Activated T-cell treated with anti-CD3 and anti-CD28 coated beads, Interleukin-2, amount 50 U/mL, for 24 hours (primary cell): ENCODE measurements at places on chromosomes 16 and 17.

DNA sequence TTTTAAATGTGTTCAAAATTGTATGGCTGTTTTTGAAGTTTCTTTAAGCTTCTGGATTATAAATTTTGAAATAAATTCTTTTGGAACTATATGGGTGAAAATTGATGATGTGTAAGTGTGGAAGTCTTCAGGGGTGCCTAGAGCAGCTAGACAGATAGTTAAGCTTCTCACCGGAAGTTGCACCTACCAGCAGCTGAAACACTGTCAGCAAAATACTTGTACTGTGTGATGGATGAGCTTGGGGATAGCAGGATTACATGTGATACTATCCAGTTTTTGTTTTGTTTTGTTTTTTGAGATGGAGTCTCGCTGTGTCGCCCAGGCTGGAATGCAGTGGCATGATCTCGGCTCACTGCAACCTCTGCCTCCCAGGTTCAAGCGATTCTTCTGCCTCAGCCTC is 19.7 kb downstream of the RBL2 start:
- no peaks in the 10 kb centered on the region for H3K27me3 ChIP-seq
- peaks cover 77% of the 10 kb centered on the region for H3K36me3 ChIP-seq
- H3K4me3 ChIP-seq: no peak overlapping the region
- peaks cover 84% of the 10 kb centered on the region for H3K4me1 ChIP-seq
- peak overlapping the region; percentile 74 for H3K27ac ChIP-seq

GRCh38 chr16:84271866-84272265 is 22.8 kb upstream of the WFDC1 start:
- H3K27me3 ChIP-seq: peaks cover 7% of the 10 kb centered on the region
- no peak for DNase-seq
- no peak overlapping the region for H3K27ac ChIP-seq
- no peak overlapping the region for H3K4me3 ChIP-seq
- H3K36me3 ChIP-seq: no peaks in the 10 kb centered on the region

GRCh38 chr16:86044241-86044671 is 145.3 kb downstream of the IRF8 start:
- peaks cover 20% of the 10 kb centered on the region for H3K4me1 ChIP-seq
- DNase-seq: peak; percentile 65
- peaks cover 59% of the 10 kb centered on the region for H3K27me3 ChIP-seq

DNA sequence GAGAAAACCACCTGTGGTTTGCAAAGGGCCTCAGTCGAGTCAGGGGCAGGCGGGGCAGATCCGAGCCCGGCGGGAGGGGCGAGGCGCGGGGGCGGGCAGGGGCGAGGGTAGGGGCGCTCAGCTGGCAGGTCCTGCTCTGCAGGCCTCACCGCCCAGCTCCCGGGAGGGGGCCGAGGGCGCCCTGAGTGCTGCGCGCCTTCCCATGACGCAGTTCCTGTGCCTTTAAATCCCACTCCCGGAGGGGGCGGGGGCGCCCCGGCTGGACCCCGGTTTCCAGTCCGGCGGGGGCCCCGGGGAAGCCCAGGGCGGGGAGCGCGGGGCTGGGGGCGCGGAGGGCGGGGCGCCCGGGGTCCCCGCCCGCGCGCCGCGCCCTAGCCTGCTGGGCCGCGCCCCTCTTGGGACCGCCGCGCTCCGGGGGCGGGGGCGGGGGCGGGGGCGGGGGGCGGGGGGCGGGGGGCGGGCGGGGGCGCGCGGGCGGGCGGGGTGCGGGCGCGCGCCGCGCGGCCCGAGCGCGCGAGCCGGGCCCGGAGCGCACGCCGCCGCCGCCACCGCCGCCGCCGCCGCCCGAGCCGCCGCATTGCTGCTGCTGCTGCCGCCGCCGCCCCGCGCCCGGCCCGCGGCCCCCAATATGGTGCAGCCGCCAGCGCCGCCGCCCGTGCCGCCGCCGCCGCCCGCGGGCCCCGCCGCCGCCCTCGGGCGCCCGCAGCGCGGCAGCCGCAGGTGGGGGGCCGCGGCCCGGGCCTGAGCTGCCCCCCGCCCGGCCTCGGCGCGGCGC is at the start of gene JPH3:
Gene JPH3, plus strand, starts transcription at position 508 of the 775 bp plus-strand sequence. CDS start 639 bp downstream, outside the sequence.
- H3K4me3 ChIP-seq: peak within 1 kb of the TSS; percentile 68
- H3K27ac ChIP-seq: no peak within 1 kb of the TSS
- no peak for DNase-seq
- peaks cover 71% of the 10 kb centered on the region for H3K27me3 ChIP-seq

- H3K4me1 ChIP-seq: peaks cover 72% of the 10 kb centered on the region
- peaks cover 76% of the 10 kb centered on the region for H3K36me3 ChIP-seq
- no peak overlapping the region for H3K4me3 ChIP-seq
- H3K27me3 ChIP-seq: no peaks in the 10 kb centered on the region
- peak; percentile 55 for DNase-seq
Observed at GRCh38 chr17:8894673-8895578, 27.5 kb upstream of the PIK3R6 start.

DNA sequence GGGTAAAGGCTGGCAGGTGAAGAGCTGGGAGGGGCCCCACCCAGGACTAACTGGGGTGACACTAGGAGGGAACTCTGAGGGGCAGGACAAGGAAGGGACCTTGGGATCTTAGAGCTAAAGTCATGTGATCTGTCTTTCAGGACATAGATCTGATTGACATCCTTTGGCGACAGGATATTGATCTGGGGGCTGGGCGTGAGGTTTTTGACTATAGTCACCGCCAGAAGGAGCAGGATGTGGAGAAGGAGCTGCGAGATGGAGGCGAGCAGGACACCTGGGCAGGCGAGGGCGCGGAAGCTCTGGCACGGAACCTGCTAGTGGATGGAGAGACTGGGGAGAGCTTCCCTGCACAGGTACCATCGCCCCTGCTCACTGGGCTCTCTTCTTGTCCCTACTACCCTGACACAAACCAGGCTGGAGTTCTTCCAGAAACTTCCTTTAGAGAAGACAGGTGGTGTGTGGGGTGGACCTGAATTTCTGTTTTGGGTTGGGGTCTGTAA is 8.1 kb downstream of the NFE2L1 start:
- H3K4me3 ChIP-seq: peak overlapping the region; percentile 54
- H3K27ac ChIP-seq: peak overlapping the region; percentile 96
- DNase-seq: no peak
- peaks cover 52% of the 10 kb centered on the region for H3K4me1 ChIP-seq
- H3K27me3 ChIP-seq: no peaks in the 10 kb centered on the region

DNA sequence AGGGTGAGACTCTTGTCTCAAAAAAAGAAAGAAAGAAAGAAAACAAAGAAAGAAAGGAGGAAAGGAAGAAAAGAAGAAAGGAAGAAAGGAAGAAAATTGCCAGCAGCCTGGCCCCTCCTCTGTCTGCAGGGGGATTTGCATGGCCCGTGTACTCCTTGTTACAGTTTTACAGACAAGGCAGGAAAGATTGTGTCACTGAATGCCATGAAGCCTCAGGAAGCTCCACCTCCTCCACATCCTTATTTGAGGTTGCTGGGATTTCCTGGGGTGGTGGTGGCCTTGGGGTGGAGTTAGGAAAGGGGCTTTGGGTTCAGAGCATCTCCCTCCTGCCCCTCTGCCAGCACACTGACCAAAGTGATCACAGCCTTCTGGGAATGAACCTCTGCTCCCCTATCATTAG is 23.6 kb downstream of the CFAP20 start:
- no peaks in the 10 kb centered on the region for H3K4me1 ChIP-seq
- no peaks in the 10 kb centered on the region for H3K36me3 ChIP-seq
- no peak for DNase-seq
- H3K27ac ChIP-seq: no peak overlapping the region

DNA sequence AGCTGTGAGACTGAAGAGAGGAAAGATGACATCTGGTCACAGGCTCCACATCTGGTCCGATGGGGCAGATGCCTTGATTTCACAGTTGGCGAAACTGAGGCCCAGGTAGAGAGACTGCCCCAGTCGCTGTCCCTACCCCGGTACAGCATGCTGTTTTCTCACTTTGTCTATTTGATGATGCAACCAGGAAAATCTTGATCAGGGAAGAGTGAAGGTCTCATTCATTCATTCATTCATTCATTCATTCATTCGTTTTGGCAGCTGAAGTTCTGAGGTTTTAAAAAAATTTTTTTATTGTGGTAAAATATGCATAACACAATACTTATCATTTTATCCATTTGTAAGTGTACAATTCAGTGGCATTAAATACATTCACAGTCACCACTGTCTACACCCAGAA is 19.7 kb downstream of the CMIP start:
- H3K27ac ChIP-seq: no peak overlapping the region
- peaks cover 12% of the 10 kb centered on the region for H3K36me3 ChIP-seq
- H3K27me3 ChIP-seq: no peaks in the 10 kb centered on the region
- DNase-seq: no peak
- peaks cover 75% of the 10 kb centered on the region for H3K4me1 ChIP-seq

- peaks cover 3% of the 10 kb centered on the region for H3K27me3 ChIP-seq
- no peak overlapping the region for H3K4me3 ChIP-seq
- no peak for DNase-seq
- H3K27ac ChIP-seq: no peak overlapping the region
- H3K36me3 ChIP-seq: no peaks in the 10 kb centered on the region
- no peaks in the 10 kb centered on the region for H3K4me1 ChIP-seq
Observed at GRCh38 chr16:19210968-19211367, 42.9 kb downstream of the SYT17 start.

DNA sequence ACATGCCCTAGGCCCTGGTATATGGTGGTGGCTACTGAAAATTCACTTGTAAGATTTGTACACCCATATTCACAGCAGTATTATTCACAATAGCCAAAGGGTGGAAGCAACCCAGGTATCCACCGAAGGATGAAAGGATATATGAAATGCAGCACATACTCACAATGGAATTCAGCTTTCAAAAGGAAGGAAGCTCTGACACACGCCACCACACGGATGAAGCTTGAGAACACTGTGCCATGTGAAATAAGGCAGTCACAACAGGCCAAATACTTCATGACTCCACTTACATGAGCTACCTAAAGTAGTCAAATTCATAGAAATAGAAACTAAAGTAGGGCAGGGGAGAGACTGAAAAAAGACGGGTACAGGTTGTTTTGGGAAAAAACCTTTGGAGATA is 2.9 kb downstream of the XPO6 start:
- H3K4me3 ChIP-seq: peak overlapping the region; percentile 98
- no peaks in the 10 kb centered on the region for H3K27me3 ChIP-seq
- H3K27ac ChIP-seq: peak overlapping the region; percentile 83
- peaks cover 43% of the 10 kb centered on the region for H3K4me1 ChIP-seq
- DNase-seq: no peak

DNA sequence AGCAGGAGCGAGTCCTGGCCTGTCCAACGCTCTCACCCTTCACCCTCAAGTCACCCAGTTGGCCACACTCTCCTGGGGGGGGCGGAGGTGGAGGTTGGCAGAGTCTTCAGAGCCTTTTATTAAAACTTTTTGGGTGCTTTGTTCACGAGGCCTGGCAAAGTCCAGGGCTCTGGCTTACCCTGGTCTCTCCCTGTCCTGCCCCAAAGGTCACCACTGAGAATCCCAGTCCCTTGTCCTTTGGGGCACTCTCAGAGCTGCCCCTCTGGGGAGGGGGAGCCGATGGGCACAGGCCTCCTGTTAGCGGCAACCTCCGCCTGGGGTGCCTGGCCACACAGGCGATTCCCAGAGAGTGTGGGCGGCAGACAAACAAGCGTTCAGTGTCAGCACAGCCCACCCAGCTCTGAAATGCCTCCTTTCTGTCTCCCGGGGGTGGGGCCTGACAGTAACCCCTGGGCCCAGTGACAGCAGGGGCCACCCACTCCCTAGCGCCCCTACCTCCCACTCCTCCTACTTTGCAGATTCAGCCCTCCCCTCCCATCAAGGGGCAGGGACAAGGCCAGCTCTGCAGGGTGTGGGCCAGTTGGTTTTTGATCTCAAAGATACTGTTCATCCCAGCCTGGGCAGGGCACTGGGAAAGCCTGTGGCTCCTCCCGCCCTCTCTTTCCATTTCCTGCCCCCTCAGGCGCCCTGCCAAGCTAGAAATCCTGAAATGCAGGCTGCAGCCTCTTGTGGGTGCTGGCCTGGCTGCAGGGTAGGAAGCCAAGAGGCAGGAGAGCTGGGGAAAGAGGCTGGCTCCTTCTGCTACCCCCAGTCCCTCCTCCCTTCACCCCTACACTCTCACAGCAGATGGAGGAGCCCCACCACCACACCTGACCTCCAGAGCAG is 36.6 kb upstream of the EMP2 start:
- H3K36me3 ChIP-seq: no peaks in the 10 kb centered on the region
- DNase-seq: no peak
- no peak overlapping the region for H3K27ac ChIP-seq
- H3K4me3 ChIP-seq: no peak overlapping the region

DNA sequence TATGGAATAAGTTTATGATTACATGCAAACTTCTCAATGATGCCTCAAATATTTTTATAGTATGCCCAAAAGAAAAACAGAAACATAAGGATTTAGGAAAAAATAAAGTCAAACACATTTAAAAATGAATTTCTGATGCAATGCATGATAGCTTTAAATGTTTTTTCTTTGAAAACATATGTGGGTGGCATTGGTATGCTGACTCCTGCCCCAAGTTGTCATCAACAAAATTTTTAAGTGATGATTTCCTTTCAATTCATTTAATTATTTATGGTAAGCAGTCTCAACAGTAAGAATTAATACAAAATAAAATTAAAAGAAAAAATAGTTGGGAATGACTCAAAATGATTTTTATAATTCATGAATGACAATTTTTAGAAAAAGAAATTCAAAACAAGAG is 104.9 kb downstream of the CEP112 start:
- no peak overlapping the region for H3K4me3 ChIP-seq
- H3K27ac ChIP-seq: no peak overlapping the region
- no peaks in the 10 kb centered on the region for H3K27me3 ChIP-seq
- H3K36me3 ChIP-seq: no peaks in the 10 kb centered on the region
- H3K4me1 ChIP-seq: no peaks in the 10 kb centered on the region

- DNase-seq: no peak
- no peak overlapping the region for H3K4me3 ChIP-seq
- peaks cover 9% of the 10 kb centered on the region for H3K36me3 ChIP-seq
- no peaks in the 10 kb centered on the region for H3K27me3 ChIP-seq
Observed at GRCh38 chr17:47989700-47990099, 18.8 kb downstream of the CDK5RAP3 start.

DNA sequence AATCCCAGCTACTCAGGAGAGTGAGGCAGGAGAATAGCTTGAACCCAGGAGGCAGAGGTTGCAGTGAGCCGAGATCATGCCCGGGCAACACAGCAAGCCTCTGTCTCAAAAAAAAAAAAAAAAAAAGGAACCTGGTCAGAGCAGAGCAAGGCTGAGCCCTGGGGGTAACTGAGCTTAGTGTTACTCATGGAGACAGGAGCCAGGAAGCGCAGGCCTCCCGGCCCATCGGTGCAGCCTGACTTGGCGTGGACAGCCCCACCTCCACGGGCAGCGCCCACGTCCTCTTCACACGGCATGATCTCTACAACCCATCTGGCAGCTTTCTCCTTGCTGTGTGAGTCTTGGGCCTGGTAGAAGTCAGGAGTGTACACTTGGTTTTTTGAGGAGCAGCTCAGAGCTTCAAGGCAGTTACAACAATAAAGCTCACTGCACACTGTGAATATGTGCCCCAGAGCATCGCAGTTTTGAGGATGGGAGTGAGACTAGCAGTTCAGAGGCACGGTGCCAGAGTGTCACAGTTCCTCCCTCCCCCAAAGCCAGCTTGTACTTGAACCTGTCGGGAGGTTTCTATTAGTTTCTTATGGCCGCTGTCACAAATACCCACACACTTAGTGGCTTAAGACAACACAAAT is 129.9 kb downstream of the RAP1GAP2 start:
- no peak for DNase-seq
- no peak overlapping the region for H3K4me3 ChIP-seq
- no peak overlapping the region for H3K27ac ChIP-seq
- H3K4me1 ChIP-seq: peaks cover 5% of the 10 kb centered on the region
